ENCODE measurements at places on chromosomes 5 and 9.

DNA sequence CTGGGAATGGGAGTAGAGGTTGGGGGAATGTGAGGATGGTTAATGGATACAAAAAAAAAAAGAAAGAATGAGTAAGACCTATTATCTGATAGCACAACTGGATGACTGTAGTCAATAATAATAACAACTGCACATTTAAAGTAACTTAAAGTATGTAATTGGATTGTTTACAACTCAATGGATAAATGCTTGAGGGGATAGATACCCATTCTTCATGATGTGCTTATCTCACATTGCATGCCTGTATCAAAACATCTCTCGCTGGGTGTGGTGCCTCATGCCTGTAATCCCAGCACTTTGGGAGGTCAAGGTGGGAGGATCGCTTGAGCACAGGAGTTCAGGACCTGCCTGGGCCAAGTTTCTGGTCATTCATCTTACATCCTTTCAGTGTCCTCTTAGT is 34.6 kb downstream of the MCCC2 start:
- DNase-seq, result no peak

- DNase-seq, result no peak
Observed at GRCh38 chr9:70462300-70462699, 47.8 kb upstream of the KLF9 start.

DNA sequence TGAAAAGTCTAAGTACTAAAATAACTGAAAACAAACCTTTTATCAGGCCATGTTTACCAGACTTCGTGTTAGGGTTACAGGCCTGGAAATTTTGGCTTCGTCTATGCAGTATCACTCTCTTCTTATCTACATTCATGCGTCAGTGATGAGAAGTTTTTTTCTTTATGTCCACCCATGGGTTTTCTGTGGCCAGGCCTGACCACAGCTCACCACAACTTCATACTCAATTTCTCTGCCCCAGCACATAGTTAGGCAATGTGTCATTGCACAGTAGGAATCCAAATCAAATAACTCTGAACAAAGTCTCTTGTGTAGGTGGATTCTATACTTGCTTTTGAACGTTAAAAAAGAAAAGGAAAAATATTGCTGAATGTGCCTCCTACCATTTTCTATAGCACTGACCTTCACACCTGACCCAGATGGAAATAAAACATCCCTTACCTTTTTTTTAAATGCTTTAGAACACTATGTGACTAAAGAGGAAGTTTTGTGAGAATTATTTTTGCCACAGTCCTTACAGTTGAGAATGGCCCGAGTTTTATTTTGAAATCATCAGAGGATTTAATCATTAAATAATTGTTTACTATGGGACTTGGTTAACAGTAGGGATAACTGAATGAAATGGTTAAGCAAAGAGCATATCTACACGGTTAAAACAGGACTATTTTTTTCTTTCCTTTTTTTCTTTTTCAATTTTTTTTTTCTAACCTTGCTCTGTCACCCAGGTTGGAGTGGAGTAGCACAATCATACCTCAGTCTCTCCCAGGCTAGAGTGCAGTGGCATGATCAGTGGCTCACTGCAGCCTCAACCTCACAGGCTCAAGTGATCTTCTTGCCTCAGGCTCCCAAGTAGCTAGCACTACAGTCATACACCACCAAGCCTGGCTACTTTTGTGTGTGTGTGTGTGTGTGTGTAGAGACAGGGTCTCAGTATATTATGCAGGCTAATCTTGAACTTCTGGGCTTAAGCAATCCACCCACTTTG is 1247.0 kb upstream of the ACO1 start:
- DNase-seq, result no peak

DNA sequence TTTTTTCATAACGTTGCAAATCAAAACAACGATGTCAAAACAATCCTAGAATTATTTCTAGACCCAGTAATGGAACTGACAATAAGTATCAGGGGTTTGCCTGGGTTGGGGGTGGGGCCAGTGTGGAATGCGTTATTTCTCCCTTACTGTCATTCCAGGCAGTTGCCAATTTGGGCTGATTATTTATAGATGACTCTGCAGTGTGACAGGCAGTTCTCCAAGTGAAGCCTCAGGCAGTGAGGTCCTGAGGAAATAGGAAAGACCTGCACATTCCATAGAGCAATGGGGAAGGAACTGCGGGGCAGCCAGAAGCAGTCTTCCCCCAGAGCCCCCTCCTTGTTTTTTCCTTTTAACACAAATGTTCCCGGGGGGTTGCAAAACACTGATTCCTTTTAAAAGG is 179.0 kb downstream of the YTHDC2 start:
- DNase-seq, result no peak

GRCh38 chr5:73205305-73205704 is 32.3 kb downstream of the TMEM174 start:
- DNase-seq, result no peak

DNA sequence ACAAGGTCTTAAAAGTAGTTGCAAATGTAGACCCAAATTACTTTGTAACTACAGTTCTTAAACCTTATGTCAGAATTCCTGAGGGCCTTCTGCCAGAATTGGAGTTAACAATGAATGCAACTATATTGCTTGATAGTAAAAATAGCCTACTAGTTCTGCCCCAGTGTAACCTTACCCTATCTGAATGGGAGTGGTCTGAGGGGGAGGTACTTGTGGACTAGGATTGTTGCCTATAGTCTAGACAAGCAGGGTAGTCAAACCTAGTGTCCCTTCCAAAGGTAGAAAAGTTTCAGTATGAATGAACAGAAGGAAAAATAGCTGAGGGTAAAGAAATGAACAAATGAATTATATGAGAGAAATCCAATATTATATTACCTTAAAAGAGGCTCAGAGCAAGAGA is 242.2 kb downstream of the PJA2 start:
- no peak for DNase-seq

DNA sequence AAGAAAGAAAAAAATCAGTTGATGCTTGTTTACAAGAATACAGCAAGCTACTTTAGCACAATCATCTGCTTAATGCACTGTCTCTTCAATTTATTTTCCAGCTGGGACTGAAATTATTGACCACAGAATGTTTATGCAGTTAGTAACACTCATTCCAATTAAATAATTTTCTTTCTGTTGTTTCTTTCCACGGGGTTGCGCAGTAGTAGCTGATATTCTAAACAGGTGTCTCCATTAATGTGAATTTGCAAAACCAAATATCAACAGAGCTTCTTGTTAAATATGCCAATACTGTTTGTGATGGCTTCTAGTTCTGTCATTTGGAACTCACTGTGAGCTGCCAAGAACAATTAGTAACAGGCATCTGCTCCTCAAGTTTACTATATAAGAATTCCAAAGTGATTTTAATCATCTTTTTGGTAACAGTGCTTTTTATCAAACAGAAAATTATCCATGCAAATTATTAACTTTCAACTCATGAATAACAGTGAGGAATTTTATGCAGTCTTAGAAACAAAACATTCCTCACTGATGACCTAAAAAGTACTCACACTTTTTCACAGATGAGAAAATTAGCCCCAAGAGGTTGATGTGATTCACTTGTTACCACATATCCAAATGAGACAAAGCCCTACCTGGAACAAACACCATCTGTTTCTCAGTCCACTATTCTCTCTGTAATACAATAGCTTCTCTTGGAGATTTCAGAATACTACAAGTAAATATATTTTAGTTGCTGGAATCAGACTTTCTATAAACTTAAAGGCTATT is 567.6 kb upstream of the RGMB start:
- DNase-seq, result no peak

GRCh38 chr5:58760222-58760621 is 177.3 kb downstream of the RAB3C start:
- DNase-seq, result no peak

DNA sequence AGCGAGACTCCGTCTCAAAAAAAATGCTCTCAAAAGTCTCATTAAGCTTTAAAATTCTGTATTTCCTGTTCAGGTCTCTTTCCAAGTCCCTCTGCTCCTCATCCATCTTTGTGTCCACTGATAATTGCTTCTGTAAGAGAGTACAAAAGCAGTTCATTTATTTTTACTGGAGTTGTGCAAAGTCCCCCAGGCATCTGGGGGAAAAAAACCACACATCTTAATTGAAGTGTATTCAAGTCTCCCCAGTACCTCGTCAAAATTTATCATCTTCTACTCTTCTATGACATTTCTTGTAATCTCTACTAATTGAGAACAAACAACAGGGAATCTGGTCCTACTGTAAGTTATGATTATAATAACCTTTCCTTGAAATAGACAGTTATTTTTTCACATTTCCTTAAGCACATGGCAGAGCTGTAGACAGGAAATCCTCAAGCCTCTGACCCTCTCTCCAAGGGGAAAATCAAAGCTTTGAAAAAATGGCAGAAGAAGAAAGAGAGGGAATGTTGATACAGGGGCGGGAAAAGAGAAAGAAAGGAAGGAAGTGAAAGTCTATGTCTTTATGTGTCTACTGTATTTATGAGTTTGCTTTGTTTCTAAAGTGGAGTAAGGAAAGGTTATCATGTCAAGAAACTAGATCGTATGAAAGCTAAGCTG is 51.5 kb downstream of the RAI14 start:
- DNase-seq, result no peak

GRCh38 chr5:1182633-1183423 is 18.6 kb upstream of the SLC6A19 start:
- no peak for DNase-seq

DNA sequence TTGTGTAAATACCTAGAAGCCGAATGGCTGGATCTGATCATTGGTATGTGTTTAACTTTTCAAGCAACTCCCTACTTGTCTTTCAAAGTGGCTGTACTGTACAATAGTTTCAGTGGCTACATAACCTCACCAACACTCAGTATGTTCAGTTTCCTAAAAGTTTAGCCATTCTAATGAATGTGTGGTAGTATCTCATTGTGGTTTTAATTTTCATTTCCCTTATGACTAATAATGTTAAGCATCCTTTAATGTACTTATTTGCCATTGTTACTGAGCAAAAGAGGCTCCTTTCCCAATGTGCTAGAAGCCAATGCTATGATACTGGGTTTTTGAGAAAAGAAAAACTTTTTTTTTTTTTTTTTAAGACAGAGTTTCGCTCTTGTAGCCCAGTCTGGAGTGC is 27.8 kb upstream of the ALDOB start:
- no peak for DNase-seq

DNA sequence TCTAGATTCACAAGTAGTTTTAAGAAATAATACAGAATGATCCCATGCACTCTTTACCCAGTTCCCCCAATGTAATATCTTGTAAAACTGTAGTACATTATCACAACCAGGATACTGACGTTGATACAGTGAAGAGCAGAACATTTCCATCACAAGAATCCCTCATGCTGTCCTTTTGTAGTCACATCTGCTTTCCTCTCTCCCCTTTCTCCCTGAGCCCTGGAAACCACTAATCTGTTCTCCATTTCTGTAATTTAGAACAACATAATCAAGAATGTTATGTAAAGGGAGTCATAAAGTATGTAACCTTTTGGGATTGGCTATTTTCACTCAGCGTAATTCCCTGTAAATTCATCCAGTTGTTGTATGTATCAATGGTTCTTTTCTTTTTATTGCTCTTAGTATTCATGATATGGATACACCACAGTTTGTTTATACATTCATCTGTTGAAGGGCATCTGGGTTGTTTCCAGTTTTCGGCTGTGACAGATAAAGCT is 61.1 kb downstream of the ERCC6L2 start:
- no peak for DNase-seq

- DNase-seq, result no peak
Observed at GRCh38 chr5:644971-645370, 32.8 kb downstream of the CEP72 start.

DNA sequence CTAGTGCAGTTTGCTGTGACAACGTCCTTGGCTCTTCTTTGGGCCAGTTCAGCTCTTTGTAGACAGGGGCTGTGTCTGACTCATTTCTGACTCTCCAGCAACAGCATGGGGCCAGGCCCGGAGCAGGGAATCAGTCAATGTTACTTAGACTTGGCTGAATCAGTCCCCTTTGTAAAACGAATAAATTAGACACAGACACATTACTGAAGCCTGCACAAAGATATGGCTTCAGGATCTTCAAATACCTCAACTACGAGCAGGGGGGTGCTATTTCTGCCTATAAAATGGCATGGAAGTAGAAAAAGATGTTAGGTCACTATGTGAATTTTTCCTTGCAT is 204.7 kb downstream of the TTLL11 start:
- no peak for DNase-seq

- DNase-seq, result no peak
Observed at GRCh38 chr5:172909931-172910502, 49.2 kb upstream of the RPL26L1 start.

DNA sequence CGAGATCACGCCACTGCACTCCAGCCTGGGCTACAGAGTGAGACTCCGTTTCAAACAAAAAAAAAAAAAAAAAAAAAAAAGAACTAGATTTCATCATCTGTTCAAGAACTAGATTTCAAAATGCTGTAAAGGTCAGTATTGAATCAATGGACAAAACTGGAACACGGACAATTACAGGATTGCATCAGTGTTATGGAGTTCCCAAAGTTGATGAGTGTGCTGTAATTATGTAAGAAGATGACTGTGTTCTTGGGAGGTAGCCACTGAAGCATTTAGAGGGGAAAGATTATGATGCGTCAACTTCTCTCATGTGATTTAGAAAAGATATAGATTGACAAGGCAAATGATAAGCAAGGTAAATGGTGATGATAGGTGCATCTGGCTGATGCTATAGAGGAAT is 6.5 kb downstream of the FAM240B start:
- DNase-seq, result no peak

DNA sequence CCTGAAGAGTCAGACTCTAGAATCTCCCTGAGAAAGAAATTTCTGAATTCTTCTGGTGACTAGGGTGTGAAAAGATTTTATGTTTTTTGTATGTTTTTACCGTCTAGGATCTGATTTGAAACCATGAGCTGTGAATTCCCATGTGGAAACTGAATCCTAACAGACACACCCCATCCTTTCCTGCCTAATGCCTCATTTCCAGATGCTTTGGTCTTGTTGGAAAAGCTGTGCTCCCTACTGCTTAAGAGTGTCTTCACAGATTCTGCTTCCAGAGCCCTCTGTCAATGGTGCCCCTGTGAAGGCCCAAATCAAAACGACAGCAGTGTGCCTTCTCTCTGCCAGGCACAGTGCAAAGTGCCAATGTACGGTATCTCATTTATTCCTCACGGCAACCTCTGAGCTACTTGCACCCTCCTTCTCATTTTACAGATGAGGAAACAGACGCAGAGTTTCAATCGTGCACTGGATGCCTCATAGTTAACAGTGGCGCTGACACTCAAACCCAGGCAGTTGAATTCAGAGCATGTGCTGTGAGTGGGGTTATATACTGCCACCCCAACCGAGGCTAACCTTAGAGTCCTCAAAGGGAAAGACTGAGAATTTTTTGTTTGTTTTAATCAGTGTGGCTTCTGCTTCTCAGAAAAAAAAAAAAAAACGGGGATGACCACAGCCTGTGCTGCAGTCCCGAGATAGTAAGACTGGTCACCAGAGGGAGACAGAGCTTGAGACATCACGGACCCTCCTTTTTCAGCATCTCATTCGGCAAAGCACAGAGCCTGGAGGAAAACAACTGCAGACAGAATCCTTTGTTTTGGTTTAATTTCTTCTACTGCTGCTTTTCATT is 188.4 kb downstream of the SNCAIP start:
- DNase-seq, result no peak
